ENCODE measurements at places on chromosomes 13 and 19. TPM values are rescaled to one million over a fixed set of nuclear protein-coding genes. Genes with fewer than 3 reads are reported as not detected.

The RAB20 gene
- total RNA-seq: 1.5 TPM

The VAV1 gene
- 90.4 TPM for total RNA-seq

The ACER1 gene
- 0.24 TPM for total RNA-seq

GRCh38 chr19:33375156-33375836 is 1.8 kb downstream of the CEBPG start:
- H3K4me3 ChIP-seq: peak overlapping the region; percentile 93
- no peaks in the 10 kb centered on the region for H3K27me3 ChIP-seq
- H3K4me1 ChIP-seq: peaks cover 39% of the 10 kb centered on the region

- DNase-seq: no peak
- peak overlapping the region; percentile 68 for H3K4me3 ChIP-seq
- H3K27me3 ChIP-seq: peaks cover 3% of the 10 kb centered on the region
- H3K27ac ChIP-seq: peak overlapping the region; percentile 76
Observed at GRCh38 chr19:39951686-39952085, 17.3 kb upstream of the FCGBP start.

GRCh38 chr19:46967578-46968032 is 52.0 kb upstream of the NPAS1 start:
- peaks cover 49% of the 10 kb centered on the region for H3K4me1 ChIP-seq
- H3K27ac ChIP-seq: peak overlapping the region; percentile 77
- H3K27me3 ChIP-seq: no peaks in the 10 kb centered on the region
- peak; percentile 24 for DNase-seq
- peaks cover 26% of the 10 kb centered on the region for H3K36me3 ChIP-seq

DNA sequence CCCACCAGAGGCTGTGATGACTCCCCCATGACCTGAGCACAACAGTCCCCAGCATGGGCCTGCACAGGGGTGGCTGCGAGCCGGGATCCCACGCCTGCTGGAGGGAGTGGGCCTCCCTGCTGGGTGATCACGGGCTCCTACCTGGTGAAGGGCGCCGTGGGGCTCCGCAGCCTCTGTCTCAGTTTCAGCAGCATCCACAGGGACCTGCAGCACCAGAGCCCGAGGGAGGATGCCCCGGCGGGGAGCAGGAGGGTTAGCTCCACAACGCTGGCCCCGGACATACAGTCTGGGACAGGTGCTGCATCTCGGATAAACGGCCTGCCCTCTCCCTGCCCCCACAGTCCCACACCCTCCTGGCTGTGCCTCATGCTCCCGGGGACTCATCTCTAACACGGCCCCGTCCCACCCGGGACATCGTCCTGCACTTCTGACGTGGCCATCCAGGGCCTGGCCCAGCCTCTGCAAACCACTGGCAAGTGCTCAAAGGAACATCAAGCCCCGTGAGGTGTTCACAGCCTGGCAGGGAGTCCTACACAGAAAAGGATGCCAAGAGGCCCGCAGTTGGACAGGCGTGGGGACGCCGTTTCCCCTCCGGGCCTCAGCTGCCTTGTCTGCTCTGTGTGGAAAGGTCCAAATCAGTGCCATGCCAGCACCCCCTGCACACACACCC is 10.5 kb downstream of the PEX11G start:
- no peaks in the 10 kb centered on the region for H3K4me1 ChIP-seq
- H3K4me3 ChIP-seq: no peak overlapping the region
- no peaks in the 10 kb centered on the region for H3K27me3 ChIP-seq
- no peaks in the 10 kb centered on the region for H3K36me3 ChIP-seq

DNA sequence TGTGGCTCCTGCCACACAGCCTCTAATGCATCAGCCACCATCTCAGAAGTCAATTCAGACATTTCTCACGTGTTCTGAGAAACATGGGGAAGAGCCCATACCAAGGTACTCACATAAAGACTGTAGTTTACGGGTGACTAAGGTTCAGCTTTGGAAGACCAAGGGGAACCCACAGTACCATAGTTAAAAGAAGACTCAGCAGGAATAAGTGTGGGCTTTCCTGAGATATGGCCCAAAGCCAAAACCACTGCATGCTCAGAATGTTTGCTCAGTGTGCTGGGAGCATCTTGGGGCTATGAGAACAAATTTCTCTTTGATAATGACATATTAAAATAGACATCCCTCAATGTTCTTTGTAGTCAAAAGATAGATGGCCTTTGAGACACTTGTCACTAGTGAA is 283.8 kb downstream of the DCT start:
- DNase-seq: no peak
- peaks cover 6% of the 10 kb centered on the region for H3K27me3 ChIP-seq
- no peak overlapping the region for H3K4me3 ChIP-seq
- H3K4me1 ChIP-seq: no peaks in the 10 kb centered on the region

DNA sequence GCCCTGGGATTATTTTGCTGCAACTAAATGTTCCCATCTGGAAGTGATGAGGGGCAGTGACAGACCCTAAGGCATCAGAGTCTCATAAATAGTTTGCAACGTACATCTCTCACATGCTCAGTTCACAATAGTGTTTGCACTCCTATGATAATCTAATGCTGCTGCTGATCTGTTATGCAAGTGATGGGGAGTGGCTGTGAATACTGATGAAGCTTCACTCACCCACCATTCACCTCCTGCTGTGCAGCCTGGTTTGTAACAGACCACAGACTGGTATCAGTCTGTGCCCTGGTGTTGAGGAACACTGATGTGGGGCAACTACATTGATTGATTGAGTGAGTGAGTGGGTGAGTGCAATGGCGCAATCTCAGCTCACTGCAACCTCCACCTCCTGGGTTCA is 54.9 kb downstream of the ZNF726 start:
- no peaks in the 10 kb centered on the region for H3K36me3 ChIP-seq
- no peak for DNase-seq
- no peak overlapping the region for H3K4me3 ChIP-seq
- H3K4me1 ChIP-seq: no peaks in the 10 kb centered on the region
- no peak overlapping the region for H3K27ac ChIP-seq

DNA sequence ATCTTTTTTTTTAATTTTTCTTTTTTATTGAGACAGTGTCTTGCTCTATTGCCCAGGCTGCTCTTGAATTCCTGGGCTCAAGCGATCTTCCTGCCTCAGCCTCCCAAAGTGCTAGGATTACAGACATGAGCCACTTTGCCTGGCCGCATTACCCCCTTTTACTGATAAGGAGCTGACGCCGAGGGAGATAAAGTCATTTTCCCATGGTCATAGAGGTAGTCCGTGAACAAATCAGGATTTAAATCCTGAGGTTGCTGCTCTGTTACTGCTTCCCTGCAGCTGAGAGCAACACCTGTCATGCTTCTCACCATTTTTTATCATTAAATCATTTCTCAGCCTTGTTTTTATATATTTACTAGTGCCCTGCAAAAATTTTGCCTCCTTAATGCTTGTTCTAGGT is 7.4 kb downstream of the CYSLTR2 start:
- no peaks in the 10 kb centered on the region for H3K36me3 ChIP-seq
- no peaks in the 10 kb centered on the region for H3K4me1 ChIP-seq
- H3K27me3 ChIP-seq: no peaks in the 10 kb centered on the region
- no peak overlapping the region for H3K4me3 ChIP-seq

GRCh38 chr13:33233547-33233946 is 52.0 kb downstream of the STARD13 start:
- no peaks in the 10 kb centered on the region for H3K27me3 ChIP-seq
- H3K4me3 ChIP-seq: no peak overlapping the region
- H3K27ac ChIP-seq: no peak overlapping the region
- H3K4me1 ChIP-seq: peaks cover 9% of the 10 kb centered on the region
- H3K36me3 ChIP-seq: peaks cover 1% of the 10 kb centered on the region
- no peak for DNase-seq

GRCh38 chr13:19864024-19864745 is 736 bp upstream of the ZMYM5 start:
- DNase-seq: peak; percentile 56
- peak overlapping the region; percentile 99 for H3K27ac ChIP-seq
- peak overlapping the region; percentile 91 for H3K4me3 ChIP-seq
- peaks cover 8% of the 10 kb centered on the region for H3K36me3 ChIP-seq
- H3K27me3 ChIP-seq: peaks cover 3% of the 10 kb centered on the region

DNA sequence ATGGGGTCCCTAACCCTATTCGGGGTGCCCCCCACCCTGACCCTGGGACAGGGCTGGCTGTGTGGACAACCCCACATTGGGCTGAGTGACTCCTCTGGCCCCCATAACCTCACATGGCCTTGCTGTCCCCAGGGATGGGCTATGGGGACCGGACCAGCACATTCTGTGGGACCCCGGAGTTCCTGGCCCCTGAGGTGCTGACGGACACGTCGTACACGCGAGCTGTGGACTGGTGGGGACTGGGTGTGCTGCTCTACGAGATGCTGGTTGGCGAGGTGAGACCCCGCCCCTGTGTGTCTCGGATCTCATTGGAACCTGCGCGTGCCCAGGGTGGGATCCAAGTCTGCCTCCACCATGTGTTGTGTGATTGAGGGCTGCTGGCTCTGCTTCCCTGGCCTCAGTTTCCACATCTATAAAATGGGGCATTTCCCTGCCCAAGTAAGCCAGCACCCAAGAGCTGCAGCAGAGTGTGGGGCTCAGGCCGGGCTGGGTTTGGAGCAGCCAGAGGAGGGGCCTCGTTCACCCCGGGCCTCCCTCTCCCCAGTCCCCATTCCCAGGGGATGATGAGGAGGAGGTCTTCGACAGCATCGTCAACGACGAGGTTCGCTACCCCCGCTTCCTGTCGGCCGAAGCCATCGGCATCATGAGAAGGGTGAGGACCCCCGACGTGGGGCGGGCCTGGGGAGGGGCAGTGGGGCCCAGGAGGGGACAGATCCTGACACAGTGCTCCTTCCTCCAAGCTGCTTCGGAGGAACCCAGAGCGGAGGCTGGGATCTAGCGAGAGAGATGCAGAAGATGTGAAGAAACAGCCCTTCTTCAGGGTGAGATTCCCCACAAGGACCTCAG is 4.9 kb downstream of the PTGER1 start:
- peaks cover 15% of the 10 kb centered on the region for H3K36me3 ChIP-seq
- H3K27me3 ChIP-seq: peaks cover 15% of the 10 kb centered on the region
- no peak for DNase-seq
- peaks cover 15% of the 10 kb centered on the region for H3K4me1 ChIP-seq
- no peak overlapping the region for H3K27ac ChIP-seq
